DMS 273 treated with DMSO at 0.1 percent for 48 hours (cell line): ENCODE measurements at places on chromosomes 3 and 15.

DNA sequence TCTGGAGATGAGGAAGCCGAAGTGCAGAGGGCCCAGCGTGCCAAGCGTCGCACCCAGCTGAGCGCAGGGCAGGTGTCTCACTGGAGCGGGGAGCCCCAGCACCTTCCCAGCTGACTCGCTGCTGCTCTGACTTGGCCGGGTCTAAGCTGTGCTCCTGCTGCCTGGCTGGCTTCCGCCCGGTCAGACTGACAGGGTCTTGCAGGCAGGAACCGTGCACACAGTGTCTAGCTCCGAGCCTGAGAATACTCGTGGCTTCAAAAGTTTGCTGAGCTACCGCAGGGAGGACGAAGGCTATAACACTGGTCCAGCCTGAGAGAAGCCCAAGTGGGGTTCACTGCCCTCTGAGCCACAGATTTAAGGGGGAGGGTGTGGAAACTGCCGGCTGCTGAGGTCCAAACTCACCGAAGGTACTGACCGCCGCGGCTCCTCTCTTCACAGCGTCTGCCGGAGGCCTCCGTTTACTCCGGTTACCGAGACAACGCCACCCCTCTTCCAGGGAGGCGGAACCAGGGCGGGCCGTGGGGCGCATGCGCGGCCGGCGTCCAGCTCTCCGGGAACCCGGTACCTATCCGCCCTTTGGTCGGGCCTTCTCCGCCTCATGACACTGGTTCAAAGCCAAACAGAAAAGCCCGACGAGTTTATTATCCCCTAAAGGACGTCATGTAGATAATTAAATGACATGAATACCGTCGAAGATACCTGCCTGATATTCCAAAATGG is at the start of gene CFAP44:
CFAP44 (minus strand) TSS at position 443 of the 720 bp plus-strand sequence. CDS start 7,829 bp downstream, outside the sequence.
- DNase-seq, result no peak

GRCh38 chr3:179493260-179493659 is 42.0 kb upstream of the GNB4 start:
- no peak for DNase-seq

DNA sequence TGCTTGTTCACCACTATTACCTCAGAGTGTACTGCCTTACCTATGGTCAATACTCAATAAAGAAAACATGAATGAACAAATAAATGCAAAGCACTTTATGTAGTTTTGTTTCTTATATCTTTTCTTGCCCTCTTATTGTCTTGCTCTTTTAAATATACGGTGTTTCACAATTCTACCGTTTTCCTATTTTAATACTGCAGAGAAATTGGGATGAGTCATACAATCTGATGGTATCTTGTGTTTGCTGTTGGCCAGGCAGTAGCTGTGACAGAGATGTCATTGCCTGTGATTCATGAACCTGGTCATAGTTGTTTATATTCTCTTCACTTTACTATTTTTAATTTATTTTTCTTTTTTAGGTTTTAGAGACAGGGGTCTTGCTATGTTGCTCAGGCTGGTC is 48.3 kb downstream of the SERP1 start:
- DNase-seq, result no peak

GRCh38 chr3:159252772-159253384 is 451.0 kb downstream of the MFSD1 start:
- peak; percentile 20 for DNase-seq

- DNase-seq, result no peak
Measured at GRCh38 chr15:70133296-70133695, 35.6 kb upstream of the TLE3 start.

DNA sequence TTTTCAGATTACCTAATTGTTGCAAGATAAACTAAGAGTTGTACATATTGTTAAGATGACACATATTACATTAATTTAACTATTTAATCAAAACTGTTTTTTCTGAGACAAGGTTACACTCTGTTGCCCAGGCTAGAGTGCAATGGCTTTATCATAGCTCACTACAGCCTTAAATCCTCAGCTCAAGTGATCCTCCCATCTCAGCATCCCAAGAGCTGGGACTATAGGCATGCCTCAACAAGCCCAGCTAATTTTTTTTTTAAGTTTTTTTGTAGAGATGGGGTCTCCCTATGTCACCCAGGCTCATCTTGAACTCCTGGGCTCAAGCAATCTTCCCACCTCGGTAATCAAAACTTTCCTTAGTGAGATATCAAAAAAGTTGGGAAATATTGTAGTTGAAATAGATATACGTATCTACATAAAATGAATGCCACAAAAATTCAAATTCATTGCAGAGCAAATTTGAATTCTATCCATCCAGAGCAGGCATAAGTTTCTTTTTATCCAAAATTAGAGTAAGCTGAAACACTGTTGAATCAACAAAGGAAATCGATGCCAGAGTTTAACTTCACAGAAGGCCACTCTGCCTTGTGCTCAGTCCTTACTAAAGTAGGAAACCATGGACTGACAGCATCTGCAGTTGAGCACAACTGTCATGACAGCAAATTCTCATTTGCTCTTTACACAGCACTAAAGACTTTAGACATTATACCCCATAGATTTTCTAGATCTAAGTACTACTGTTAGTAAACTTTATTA is 15.5 kb downstream of the ATOSA start:
- DNase-seq, result no peak
